ENCODE measurements at places on chromosomes 12 and 14.

GRCh38 chr12:99529966-99530365 lies 117.6 kb upstream of the GARIN6 start:
- no peak for DNase-seq

GRCh38 chr12:114835031-114835430 lies 151.1 kb upstream of the TBX3 start:
- no peak for DNase-seq

- no peak for DNase-seq
Observed at GRCh38 chr14:101563352-101563653, 2.0 kb downstream of the DIO3 start.

DNA sequence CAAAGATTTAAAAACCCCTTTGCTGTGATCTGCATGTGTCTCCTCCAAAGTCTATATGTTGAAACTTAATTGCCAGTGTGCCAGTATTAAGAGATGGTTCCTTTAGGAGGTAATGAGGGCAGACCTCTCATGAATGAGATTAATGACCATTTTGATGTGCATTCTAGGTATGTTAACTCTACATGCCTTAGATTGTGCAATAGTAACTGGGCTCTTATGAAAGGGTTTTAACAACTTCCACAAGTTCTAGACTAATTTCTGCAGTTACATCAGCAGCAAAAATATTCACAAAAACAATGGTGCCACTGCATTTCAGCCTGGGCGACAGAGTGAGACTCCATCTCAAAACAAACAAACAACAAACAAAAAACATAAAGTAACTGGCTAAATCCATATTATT lies 3.8 kb upstream of the TAS2R10 start:
- DNase-seq, result no peak

DNA sequence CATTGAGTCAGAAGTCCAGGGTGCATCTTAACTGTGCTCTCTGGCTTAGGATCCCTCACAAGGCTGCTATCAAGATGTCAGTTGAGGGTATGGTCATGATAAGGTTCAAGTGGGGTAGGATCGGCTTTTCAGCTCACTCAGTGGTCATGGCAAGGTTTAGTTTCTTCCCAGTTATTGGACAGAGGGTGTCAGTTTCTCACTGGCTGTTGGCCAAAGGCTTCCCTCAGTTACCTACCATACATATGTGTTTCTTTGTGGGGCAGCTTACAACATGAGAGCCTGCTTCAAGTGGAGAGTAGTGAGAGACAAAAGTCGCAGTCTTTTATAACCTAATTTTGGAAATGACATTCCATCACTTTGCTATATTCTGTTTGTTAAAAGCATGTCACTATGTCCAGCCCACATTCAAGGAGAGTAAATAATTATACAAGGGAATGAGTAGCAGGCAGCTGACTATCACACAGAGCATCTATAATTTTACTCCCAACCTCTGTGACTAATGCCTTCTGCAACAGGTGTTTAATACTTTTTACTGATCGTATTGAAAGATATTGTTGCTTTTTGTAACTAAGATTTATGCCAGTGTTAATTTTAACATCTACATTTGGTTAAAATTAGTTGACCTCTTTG lies 572.8 kb upstream of the FBXO33 start:
- no peak for DNase-seq
